Central memory CD4-positive, alpha-beta T cell (primary cell): ENCODE measurements at places on chromosomes 2 and 18.

DNA sequence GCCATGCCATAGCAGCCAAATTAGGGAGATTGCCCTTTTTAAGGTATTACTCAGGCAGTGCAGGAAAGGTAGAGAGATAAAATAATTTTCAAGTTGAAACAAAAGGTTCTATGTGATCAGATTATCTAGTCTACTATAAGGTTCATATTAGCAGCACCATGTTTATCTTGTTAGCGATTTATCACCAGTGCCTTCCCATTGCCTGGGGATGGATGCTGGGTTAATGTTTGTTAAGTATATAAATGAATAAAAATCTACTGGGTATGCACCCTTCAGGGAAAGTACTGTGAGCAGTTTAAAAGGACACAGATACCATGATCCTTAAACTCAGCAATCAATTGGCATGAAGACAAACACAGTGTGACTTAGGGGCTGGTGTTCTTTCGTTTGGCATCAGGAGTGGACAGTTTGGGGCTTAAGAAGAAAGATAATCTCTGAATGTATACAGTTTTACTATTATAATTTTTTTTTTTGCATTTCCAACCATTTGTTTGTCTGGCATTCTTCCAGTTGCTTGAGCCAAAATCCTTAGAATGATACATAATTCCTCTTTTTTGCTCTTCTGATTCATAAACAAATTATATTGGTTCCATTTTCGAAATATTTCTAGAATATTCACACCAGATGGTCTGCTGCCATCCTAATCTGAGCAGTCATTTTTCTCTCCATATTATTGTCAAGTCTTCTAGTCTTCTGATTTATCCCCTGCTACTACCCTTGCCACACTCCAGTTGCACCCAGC lies 512.8 kb upstream of the SLC8A1 start:
- DNase-seq: no peak

- peak; percentile 78 for DNase-seq
These were observed at the start of gene PTGR3 for GRCh38 chr18:75209129-75209950. PTGR3 (minus strand) TSS chr18:75209139; CDS start chr18:75209058, 81 bp downstream.

DNA sequence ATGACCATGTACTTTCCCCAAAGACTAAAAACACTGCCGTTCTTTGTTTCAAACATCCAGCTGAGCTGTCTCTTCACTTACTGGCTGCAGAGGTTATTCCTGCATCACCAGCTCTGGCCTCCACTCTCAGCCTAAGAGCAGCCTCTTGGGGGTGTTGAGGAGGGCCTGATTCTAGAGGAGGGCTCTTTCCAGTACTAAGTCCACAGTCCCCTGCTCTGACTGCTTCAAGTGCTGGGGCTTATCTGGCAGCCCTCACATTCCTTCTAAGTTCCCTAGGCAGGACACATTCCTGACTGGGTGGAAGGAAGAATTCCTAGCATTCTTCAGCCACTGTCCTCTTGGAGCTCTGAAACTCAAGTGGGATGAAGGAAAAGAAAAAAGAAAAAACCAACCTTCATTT lies 32.9 kb upstream of the EHBP1 start:
- no peak for DNase-seq

GRCh38 chr2:49154140-49154539 lies at the start of gene FSHR:
FSHR (minus strand) TSS chr2:49154515; CDS start chr2:49154417, 98 bp downstream.
- DNase-seq: no peak

- DNase-seq: no peak
These were observed 386.4 kb upstream of the CYRIA start for GRCh38 chr2:17052001-17052400.

DNA sequence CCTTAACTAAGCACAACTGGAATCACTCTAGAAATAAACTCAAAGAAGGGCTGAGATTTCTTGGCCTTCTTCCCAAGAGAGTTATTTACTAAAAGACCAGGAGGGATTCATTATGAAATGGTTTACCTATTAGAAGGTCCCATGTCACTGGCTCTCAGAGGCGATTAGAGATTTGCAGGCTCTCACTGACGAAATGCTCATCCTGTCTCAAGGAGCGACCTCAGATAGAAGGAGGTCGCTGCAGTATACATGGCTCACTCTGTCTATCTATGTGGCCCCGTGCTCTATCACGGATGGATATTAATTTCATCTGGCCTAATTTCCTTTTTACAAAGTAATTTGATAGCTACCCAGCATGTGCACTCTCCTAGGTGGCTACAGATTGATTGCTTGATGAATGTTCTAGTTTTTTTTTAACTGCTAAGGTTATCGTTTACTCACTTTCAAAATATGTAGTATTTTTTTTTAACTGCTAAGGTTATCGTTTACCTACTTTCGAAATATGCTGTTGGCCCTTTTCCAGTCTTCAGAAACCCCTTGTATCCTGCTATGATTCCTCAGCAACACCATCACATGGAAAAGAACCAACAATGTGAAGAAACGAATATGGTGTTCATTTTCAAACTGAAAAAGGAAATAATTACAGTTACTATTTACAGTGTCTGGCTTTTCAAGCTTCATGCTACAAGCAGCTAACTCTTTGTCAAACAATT lies 9.1 kb downstream of the SMIM21 start:
- DNase-seq: no peak

GRCh38 chr2:29724282-29724681 lies 197.1 kb downstream of the ALK start:
- DNase-seq: no peak

- no peak for DNase-seq
These were observed 1588.2 kb downstream of the LRP1B start for GRCh38 chr2:140542627-140543026.

GRCh38 chr2:173830170-173830569 lies 135.0 kb downstream of the SP3 start:
- no peak for DNase-seq

GRCh38 chr18:45567123-45567522 lies 48.2 kb upstream of the SLC14A2 start:
- DNase-seq: no peak

- DNase-seq: no peak
These were observed 248.7 kb downstream of the SOX11 start for GRCh38 chr2:5940596-5941535.

DNA sequence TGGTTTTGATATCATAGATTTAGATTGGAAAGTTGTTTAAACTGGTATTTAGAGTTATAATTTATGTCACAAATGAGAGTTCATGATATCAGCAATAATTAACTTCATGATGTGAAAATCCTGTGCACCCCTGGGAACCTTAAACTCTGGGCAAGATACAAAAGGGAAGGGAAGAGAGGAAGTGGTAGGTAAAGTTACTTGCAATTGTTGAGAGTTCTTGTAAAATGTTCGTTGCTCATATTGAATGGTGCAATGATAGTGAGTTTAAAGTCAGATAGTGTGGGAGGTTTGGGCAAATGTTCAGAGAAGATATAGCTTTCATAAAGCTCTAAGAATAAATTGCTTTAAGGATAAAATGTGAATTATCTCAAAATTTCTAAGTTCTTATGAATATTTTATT lies 75.4 kb downstream of the SP110 start:
- no peak for DNase-seq

- DNase-seq: no peak
These were observed 5.2 kb downstream of the ZSCAN30 start for GRCh38 chr18:35284841-35285240.

DNA sequence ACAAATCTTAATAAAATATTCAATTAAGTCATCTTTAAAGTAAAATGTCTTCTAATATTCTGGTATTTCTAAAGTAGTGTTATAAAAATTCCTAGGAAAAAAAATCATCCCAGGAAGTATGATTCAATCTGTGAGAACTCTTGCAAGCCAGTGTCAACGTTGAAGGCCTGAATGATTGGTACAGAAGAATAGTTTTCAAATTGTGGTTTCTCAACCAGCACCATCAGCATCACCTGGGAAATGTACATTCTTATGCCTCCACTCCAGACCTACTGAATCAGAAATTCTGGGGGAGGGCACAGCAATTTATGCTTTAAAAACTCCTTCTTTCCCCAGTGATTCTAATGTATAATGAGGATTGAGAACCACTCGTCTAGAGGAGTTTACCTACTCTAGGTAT lies 62.3 kb upstream of the C2orf15 start:
- no peak for DNase-seq

GRCh38 chr2:55877087-55877436 lies 46.5 kb downstream of the EFEMP1 start:
- DNase-seq: no peak
